ENCODE measurements at places on chromosomes 16 and 17.

GRCh38 chr16:79430191-79430678 is 170.3 kb downstream of the MAF start:
- DNase-seq: no peak

- no peak for DNase-seq
These were observed 512 bp downstream of the PMM2 start for GRCh38 chr16:8798174-8798527.

GRCh38 chr17:17511881-17512858 is 16.0 kb upstream of the RASD1 start:
- DNase-seq: no peak

GRCh38 chr17:80346498-80347275 is 68.3 kb upstream of the ENDOV start:
- DNase-seq: no peak

DNA sequence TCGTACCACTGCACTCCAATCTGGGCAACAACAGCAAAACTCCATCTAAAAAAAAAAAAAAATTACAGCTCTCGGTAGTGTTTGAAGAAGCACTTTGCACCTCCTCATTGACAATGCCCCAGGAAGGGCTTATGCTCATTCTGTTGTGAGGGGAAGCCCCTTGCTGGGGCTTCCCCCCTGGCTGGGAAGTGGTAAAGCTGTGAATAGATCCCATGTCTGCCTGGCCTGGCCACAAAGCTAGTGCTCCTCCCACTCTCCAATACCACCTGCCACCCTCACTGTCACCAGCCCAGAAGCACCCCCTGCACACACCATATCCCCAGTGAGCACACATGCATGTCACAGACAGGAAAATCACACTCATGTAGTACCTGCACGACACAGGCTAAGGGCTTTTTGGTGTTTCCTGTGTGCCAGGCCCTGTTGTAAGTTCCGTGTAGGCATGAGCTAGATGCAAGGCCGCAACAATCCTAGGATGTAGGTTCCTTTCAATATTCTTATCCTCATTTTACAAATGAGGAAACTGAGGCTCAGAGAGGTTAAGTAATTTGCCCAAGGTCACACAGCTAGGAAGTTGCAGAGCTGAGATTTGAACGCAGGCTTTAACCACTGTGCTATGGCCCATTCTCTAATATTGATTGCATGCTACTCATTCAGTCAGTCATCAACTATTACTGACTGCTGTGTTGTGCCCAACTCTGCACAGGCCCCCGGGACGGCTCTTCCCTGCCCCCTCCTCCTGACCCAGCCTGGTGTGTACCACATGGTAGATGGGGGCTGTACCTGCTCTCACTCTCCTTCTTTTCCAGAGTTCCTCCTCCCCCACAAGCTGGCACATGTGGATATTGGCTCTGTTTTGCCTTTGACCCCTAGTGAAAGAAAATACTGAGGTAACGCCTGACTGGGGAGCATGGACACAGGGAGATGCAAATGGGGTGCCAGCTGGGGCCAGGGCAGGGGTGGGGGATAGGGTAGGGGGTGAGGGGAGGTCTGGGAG is 11.9 kb upstream of the COL1A1 start:
- DNase-seq: peak; percentile 48

DNA sequence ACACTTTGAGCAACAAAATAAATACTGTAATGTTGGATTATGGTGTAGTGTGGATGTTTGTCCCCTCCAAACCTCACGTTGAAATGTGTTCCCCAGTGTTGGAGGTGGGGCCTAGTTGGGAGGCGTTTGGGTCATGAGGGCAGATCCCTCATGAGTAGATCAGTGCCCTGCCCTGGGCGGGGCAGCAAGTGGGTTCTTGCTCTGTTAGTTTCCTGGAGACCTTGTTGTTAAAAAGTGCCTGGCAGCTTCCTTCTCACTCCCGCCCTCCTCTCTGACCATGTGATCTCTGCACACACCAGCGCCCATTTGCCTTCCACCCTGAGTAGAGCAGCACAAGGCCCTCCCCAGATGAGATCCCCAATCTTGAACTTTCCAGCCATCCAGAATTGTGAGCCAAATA is 67.7 kb downstream of the MPRIP start:
- DNase-seq: no peak

GRCh38 chr17:17414341-17414805 is 62.4 kb upstream of the MED9 start:
- no peak for DNase-seq

GRCh38 chr17:32159586-32160438 is 17.5 kb downstream of the RHOT1 start:
- no peak for DNase-seq

DNA sequence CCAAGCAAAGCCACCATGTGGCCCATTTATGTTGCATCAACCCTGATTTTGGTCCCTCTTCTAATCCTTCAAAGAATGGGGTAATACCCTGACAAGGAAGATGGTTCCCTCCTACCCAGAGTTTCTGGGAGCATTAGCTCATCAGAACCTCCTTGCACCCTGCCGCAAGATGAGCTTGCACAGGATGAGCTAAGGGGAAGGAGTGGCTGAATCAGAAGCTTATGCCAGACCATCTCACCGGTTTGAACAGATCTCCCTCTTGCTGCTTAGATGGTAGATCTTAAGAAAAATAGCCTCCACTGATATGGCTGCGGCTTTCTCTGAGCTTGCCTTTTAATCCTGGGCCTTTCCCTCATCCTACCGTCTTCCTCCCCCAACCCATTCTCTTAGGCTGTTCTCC is 175.1 kb downstream of the SOX9 start:
- DNase-seq: no peak

DNA sequence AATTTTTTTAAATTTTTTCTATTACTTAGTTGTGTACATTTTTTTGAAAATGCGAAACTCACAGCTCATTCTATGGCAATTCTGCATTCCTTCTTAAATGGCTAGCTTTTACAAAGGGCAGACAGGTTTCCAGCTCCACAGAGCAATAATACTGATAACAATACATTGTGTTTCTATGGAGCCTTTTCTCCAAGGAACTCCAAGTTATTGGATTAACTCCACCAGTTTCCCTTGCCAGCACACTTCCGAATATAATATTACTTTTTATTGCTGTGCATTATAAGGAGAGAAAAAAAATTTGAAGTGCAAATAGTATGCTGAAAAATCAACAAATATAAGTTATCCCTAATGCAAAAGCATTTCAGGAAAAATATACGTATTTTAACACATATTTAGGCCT is 127.5 kb upstream of the PSMD7 start:
- DNase-seq: no peak

DNA sequence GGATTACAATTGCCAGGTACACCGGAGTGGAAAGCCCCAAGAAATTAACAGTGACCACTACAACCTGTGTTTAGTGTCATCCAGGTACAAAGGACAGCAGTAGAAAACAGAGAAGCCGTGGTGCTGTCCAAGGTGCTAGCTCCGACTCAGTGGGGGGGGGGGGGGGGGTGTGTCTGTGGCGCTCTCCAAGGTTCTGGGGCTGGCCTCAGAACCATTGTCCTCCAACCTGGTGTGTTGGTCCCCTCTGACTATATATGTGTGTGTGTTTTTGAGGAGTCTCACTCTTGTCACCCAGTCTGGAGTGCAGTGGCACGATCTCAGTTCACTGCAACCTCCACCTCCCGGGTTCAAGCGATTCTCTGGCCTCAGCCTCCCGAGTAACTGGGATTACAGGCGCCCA is 5.8 kb upstream of the ZNF23 start:
- DNase-seq: no peak

- DNase-seq: no peak
These were observed 21.5 kb downstream of the ITGAL start for GRCh38 chr16:30493941-30494488.

DNA sequence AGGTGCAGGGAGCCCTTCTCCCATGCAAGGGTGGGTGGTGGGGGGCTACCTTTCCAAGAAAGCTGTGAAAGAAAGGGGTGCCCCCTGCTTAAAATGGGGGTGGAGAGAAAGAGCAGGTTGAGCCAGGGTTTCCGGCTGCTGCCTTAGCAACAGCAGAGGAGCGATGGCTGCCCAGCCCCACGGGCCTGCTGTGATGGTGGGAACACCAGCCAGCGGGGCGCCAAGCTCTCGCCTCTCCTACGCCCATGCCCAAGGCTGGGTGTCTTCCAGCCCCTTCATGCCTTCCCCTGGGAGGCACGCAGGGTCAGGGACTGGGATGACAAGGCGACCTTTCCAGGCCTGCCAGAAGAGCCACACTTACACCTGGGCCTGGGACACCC is 3.0 kb downstream of the FMNL1 start:
- no peak for DNase-seq

- DNase-seq: no peak
These were observed 90.9 kb downstream of the PARN start for GRCh38 chr16:14539156-14539555.

DNA sequence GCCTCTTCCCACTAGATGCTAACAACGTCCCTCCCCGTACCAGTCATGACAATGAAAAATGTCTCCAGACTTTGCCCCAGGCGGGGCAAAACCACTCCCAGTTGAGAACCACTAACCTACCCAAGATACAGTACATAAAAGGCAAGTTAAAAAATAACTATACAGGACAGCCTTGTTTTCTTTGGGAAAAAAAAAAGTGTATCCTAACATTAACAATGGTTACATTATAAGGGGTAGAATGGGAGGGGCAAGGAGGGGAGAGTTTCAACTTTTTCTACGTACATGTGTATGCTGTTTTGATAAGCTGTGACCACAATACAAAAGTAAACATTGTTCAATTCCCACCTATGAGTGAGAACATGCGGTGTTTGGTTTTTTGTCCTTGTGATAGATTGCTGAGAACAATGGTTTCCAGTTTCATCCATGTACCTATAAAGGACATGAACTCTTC is 94.9 kb downstream of the TOX3 start:
- no peak for DNase-seq

- peak; percentile 87 for DNase-seq
These were observed 47.0 kb upstream of the AMZ2 start for GRCh38 chr17:68200689-68201417.

- no peak for DNase-seq
These were observed 343.8 kb upstream of the RBFOX1 start for GRCh38 chr16:6988846-6989245.

DNA sequence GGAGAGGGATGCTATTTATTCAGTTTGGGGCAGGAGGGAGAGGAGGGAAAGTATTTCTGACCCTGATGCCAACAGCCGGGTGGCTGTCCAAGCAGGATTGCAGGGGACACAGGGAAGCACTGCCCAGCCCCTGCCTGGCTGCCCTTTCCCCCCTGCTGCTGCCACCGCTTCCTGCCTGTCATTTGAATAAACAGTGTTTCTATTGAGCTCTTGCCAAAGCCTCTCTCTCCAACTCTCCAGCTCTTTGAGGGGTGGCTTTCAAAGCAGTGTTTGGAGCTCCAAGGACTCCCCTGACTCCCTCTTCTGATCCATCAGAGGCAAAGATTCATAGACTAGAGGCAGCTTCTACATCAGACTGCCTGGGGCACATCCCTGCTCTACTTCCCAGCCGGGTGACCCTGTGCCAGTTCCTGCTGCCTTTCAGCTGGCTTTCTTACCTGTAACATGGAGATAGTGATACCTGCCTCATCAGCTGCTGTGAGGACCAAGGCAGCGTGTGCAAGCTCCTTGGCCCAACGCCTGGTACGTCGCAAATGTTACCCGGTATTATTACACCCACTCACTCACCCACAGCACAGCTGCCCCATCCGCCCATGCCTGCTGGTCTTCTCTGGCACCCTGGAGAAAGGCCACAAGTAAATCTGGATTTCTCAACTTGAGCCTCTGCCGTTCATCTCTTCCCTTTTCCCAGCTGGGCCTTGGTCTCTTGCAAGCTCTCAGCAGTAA is 9.5 kb downstream of the PROCA1 start:
- DNase-seq: no peak

DNA sequence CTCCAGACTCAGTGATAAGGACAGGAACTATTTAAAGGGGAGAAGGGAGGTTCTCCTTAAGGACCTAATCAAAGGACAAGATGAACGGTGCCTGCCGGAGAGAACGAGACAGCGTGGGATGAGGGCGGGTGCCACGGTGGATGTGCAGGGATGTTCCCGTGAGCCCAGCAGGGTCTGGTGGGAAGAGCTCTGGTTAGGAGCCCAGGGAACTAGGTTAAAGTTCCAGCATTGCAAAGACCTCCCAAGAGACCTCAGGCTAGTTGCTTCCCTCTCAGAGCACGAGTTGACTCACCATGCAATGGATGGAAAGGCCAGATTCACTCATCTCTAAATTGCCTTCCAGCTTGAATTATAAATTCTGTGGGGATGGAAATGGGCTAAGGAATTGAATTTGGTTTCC is 14.7 kb downstream of the CCR7 start:
- DNase-seq: peak; percentile 28

DNA sequence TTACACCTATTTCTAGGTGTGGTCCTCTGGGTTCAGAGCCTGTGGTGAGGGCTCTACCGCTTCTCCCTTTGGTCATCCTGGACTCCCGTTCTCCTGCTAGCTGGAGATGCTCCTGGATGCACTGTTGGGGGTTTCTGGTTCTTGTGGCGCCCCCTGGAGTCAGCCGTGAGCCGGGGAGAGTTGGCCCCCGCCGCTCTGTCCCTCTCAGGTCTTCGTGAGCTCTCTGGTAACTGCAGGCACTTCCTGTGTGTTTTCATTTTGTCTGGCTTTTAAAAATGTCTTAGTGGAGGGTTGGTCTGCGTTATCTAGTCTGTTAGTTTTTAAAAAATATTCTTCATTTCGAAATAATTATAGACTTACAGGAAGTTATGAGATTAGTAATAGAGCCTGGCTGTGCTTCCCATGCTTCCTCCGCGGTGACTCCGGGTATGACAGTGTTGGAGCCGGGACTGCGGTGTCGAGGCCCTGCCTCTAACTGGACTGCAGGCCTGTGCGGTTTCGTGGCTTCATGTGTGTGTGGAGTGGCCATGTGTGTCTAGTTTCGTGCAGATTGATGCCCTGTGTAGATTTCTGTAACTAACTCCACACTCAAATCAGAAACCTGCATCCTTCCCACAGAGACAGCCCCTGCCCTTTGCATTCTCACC is 78.0 kb upstream of the ZNF750 start:
- DNase-seq: peak; percentile 76

DNA sequence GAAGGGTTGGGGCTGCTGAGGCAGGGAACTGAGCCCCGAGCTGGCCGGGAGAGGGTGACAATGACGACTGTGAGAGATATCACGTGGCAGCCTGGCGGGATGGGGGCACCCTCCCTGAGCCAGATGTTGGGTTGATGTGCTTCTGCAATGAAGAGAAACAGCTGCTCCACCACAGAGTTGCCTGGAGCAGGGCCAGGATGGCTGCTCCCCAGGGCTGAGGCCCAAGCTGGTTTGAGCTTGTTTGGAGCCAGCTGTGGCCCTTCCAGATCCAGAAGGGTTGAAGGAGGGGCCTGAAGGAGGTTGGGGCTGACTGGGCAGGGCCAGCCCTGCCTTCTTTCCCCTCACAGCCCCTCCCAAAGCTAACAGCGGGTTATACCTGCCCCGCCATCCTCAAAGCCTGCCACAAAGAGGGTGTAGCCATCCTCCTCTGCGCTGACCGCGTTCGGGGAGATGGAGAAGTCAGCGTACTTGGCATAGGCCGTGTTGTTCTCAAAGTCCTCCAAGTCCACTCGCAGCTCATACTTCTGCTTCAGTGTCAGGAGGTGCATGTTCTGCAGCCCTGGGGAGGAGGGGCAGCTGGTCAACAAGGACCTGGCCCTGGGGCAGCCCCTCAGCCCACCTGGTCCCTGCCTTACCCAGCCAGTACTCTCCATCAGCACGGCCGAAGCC is 2.1 kb downstream of the MFAP4 start:
- DNase-seq: no peak
